ENCODE measurements at places on chromosomes 1 and 21.

DNA sequence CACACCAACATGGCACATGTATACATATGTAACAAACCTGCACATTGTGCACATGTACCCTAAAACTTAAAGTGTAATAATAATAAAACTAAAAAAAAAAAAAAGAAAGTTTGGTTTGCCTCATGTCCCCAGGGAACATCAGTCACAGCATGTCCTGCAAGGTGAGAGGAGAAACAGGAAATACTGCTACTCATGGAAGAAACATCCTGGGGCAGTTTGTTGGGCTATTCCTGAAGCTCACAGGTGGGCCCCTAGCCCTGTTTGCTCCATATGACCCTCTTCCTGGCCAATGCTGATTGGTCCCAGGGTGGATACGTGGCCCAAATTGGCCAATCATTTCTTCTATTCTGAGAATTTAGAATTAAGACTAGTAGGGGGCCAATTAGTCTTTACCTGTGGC lies 103.4 kb upstream of the ADAR start:
- DNase-seq, result no peak

GRCh38 chr1:226603022-226603857 lies 54.7 kb downstream of the STUM start:
- no peak for DNase-seq

DNA sequence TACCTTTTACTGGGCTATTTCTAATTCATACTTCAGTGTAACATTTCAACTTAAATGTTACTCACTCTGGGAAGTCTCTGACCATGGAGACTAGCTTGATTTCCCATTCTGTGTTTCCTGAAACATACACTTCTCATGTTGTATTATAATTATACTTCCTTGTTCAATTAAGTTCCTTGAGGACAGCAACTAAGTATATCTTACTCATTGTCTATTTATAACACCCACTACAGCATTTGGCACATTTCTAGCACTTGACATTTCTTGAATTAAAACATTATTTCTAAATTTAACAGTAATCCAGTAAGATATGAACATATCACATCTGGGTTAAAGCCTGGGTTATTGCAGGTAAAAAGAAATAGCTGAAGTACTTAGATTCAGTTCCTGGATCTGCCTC lies 32.4 kb upstream of the F13B start:
- DNase-seq, result no peak

GRCh38 chr21:28937737-28938136 lies 54.9 kb downstream of the LTN1 start:
- no peak for DNase-seq

- no peak for DNase-seq
Measured at GRCh38 chr1:205309741-205310140, 11.8 kb downstream of the NUAK2 start.

- no peak for DNase-seq
Measured at GRCh38 chr1:248702714-248703113, at the start of gene OR14I1. Gene OR14I1 (minus strand): TSS chr1:248702766.

DNA sequence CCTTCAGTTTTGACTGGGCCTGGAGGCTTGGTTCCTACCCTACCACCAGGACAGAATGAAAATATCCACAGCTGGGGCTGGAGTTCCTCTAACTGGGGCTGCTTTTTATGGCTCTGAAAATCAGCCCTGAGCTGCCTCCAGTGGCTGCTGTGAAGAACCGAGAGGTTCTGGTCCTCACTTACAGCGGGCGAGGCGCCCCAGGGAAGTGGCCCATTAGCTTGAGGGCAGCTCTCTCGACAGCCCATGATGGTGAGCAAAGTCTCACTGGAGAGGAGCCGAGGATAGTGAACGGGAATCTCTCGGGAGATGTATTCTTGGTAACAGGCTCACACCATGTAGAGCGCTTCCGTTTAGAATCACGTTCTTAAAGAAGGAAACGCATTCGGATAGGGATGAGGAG lies 459.7 kb downstream of the KIF26B start:
- DNase-seq, result no peak

- DNase-seq, result no peak
Measured at GRCh38 chr1:153242160-153242559, 17.3 kb upstream of the LORICRIN start.

DNA sequence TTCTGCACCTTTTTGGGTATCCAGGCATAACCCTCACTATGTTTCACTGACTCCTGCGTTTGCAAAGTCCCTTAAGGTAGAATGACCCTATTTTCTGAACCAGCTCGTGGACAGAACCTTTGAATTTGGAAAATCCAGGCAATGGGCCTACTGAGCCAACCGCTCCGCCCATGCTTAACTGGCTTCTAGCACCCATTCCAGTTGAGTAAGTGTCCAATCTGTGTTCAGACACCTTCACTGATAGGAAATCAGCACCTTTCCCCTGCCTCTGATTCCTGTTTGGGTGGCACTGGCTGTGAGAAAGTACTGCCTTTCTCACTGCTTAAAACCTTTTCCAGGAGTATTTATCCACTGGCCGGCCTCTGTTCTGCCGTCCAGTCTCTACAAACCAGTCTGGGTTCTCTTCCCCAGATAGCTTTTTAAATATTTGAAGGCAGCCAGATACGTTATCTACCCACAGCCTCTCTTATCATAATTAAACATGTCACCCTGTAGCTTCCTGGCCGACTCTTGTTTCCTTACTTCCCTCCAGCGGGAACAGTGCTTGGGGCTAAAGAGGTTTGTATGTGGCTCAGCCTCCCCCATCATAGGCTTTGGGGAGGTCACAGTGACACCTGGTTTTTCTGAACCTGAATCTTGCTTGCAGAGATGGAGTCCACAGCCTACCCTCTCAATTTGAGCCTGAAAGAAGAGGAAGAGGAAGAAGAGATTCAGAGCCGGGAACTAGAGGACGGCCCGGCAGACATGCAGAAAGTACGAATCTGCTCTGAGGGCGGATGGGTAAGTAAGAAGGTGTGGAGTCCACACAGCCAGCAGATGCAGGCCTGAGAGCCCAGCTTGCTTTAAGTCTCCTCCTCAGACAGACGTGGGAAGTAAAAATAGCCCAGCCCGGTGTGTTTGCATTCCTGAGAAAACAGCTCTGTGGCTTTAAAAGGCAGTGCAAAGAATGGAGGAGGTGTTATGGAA lies 1.3 kb downstream of the POGK start:
- DNase-seq, result no peak

GRCh38 chr1:147630447-147630846 lies 39.9 kb downstream of the ACP6 start:
- DNase-seq, result no peak

- no peak for DNase-seq
Measured at GRCh38 chr1:170993151-170993550, 57.8 kb downstream of the MROH9 start.

DNA sequence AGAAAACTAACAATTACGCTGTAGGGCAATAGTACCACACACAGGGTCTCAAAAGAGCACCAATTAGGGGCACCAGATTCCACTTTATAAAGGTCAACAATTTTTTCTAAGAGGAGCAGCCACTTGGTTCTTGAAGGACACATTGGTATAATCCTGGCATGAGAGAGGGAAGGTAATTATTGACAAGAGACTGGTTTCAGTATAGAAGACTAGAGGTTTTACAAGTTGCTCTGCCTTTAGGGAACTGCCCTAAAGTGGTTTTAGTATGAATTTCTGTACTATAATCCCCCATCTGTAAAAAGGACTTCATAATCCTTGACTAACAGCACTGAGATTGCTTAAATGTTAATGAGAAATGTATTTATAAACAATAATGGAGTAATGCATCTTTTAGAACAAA lies 648.5 kb upstream of the PTBP2 start:
- no peak for DNase-seq

DNA sequence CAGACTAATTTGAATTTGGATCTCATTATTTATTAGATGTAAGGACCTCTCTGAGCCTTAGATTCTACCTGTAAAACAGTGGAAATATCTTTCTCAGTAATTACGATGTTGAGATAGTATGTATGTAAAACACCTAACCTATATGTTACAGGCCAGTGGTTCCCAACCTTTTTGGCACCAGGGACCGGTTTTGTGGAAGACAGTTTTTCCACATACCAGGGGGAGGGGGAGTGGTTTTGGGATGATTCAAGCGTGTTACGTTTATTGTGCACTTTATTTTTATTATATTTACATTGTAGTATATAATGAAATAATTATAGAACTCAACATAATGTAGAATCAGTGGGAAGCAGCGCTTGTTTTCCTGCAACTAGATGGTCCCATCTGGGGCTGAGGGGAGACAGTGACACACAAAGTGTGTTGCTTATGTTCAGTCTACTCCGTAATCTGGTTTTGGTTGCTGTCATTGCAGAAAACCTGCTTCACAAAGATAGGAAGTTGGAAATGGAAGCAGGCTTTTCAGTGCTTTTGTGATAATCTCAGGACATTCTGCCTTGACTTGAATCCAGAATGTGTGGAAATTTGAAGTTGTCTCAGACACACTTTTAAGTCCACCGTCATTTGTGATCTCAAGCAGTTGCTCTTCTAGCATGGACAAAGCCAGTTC lies 12.8 kb downstream of the XPR1 start:
- DNase-seq, result no peak

GRCh38 chr1:59979666-59980065 lies 53.1 kb upstream of the CYP2J2 start:
- DNase-seq, result no peak

- DNase-seq, result no peak
Measured at GRCh38 chr1:179090522-179090921, 8.7 kb downstream of the TOR3A start.

DNA sequence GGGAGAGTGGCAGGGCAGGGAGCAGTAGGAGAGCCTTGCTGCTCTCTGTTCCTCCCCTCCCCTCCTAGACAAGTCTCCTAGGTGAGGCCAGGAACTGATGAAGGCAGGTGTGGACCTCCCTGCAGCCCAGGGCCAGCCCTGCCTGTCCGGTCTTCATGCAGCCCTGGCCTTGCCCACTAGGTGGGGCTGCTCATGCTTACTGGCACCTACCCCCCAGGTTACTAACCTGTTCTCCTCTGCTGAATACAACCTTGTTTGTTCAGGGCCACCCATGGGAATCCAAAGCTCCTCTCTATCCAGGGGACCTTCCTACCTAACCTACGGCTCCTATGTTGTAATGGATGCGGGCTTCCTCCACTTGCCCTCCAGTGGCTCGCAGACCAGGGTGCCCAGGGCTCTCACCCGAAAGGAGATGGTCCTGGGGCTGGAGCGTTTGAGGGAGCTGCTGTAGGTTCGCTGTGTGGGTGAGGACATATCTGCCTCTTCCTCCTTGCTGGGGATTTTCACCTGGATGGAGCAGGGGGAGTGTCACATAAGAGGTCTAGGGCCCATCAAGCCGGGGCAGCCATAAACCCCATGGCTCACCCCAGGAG lies 7.9 kb upstream of the TNNT2 start:
- no peak for DNase-seq

DNA sequence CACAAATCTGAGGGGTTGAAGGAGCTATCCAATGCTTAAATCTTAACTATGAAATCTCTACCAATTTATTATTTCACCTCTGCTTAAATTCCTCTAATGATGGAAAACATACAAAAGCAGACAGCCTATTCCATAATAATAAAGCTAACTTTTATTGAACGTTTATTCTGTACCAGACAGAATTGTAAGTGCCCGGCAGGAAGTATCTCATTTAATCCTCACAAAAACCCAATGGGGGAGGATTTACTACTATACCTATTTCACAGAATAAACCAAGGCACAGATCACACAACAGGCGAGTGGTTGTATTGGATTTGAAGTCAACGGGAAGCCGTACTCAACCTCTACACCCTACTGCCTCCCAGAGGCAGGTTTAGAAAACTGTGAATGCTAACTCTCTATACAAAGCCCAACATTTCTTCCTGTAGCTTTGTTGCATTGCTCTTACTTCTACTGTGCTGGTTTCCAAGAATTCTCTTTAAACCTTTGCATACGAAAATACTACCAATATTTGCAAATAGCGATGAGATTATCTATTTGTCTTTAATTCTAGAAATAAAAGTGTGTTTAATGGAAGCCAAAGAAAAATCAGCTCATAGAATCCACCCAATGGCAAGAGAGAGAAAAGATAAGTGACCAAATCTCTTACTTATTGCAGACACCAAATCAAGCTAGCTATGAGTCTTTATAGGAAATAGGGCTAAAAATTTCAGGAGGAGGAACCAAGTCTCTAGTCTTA lies 33.5 kb upstream of the C1orf53 start:
- DNase-seq, result peak; percentile 68

- DNase-seq, result no peak
Measured at GRCh38 chr1:23344987-23345472, 946 bp upstream of the HNRNPR start.

GRCh38 chr1:156081917-156082308 lies 352 bp downstream of the MEX3A start:
- DNase-seq, result no peak

DNA sequence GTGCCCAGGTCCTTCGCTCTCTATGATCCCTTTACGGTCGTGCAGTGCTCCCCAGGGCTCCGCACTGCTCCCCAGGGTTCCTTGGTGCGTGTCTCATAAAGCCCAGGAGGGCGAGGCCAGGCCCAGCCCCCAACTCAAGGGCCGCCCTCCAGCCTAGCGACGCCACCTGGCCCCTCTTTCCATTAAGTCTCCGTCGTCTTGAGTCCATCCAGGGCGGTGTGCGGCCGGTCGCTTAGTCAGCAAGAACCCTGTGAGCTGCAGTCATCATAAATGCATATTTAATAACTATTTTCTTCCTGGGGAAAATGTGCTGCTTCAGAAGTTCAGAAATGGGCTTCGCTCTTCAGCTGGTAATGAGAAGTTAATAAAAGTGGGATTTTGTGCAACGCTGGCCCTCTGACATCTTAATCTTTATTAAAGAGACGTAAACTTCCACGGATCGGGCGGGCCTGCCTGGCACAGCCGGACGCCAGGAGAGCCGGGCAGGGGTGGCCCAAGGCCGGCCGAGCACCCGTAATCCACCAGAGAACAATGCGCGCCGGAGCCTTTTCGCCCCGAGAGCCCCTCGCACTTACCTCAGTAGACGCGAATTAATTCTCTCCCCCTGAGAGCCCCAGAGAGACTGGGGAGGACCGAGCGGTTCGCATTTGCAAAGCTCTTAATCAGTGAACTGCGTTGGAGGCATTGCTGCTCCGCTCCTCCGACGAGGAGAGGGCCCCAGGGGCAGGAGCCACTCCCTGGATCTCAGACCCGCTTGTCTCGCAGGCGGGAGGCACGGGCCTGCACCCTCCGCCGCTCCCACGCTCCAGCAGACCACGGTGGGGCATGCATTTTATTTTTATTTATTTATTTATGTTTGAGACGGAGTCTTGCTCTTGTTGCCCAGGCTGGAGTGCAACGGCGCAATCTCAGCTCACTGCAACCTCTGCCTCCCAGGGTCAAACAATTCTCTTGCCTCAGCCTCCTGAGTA lies 188.3 kb upstream of the ARHGEF16 start:
- no peak for DNase-seq

DNA sequence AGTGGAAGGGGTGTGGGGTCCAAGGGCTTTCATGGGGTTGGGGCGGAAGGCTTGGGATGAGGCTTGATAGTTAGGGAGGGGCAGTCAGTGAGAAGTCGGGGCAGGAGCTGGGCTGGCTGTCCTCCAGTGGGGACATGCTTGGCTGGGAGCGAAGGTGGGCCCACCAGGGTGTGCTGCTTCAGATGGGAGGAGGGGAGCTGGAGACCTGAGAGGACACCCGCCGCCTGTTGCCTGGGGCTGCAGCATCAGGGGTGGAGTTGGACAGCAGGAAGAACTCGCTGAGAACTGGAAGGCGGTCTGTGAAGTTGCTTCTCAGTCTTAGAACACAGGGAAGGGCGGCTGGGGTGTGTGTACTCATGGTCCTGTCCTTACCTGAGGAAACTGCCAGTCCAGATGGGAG lies 1.6 kb downstream of the THEM5 start:
- DNase-seq, result no peak

- DNase-seq, result peak; percentile 42
Measured at GRCh38 chr1:26887125-26887524, 3.0 kb downstream of the GPN2 start.

GRCh38 chr1:156885314-156885713 lies 8.2 kb upstream of the PEAR1 start:
- DNase-seq, result peak; percentile 19

Measured in HFFc6 (cell line).